Activated CD4-positive, alpha-beta T cell treated with anti-CD3 and anti-CD28 coated beads, Interleukin-2, amount 50 U/mL, for 24 hours (primary cell): ENCODE measurements at places on chromosomes 16 and 17.

DNA sequence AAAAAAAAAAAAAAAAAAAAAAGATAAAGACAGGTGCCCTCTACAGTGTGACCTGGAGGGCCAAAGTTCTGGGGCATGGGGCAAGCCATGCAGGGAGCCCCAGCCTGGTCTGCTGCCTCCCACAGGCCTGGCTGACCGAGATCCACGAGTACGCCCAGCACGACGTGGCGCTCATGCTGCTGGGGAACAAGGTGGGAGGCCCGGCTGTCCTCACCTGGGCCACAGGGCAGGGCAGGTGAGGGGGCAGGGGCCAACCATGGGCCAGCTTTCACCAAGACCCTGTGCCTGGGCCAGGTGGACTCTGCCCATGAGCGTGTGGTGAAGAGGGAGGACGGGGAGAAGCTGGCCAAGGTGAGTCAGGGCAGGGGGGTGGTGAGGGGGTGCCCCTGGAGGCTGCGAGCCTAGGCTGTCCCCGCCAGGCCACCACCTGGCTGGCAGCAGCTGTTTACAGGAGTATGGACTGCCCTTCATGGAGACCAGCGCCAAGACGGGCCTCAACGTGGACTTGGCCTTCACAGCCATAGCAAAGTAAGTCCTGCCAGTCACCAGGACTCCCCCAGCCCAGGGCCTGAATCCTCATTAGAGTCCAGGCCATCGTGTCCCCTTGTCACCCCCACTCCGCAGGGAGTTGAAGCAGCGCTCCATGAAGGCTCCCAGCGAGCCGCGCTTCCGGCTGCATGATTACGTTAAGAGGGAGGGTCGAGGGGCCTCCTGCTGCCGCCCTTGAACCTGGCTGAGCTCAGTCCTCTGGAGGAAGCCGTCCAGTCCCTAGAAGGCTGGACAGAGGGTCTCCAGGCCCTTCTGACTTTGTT is 2.7 kb upstream of the TRAF7 start:
- DNase-seq = peak; percentile 36

DNA sequence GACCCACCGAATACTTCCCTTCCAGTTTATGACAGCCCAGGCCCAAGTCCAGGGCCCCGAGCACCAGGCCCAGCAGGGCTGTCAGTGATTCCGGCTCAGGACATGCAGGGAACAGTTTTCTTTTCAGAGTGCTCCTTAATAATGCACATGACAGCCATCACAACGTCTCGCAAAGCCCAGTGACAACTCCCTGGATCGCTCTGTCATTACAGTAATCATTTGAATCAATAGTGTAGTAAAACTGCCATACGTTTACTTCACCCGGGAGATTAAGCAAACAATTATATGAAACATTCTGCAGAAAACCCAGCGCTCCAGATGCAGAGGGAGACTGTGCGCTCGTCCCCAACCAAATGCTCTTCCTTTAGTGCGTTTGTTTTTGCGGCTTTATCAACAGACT is 162.6 kb upstream of the CDH13 start:
- DNase-seq = no peak

DNA sequence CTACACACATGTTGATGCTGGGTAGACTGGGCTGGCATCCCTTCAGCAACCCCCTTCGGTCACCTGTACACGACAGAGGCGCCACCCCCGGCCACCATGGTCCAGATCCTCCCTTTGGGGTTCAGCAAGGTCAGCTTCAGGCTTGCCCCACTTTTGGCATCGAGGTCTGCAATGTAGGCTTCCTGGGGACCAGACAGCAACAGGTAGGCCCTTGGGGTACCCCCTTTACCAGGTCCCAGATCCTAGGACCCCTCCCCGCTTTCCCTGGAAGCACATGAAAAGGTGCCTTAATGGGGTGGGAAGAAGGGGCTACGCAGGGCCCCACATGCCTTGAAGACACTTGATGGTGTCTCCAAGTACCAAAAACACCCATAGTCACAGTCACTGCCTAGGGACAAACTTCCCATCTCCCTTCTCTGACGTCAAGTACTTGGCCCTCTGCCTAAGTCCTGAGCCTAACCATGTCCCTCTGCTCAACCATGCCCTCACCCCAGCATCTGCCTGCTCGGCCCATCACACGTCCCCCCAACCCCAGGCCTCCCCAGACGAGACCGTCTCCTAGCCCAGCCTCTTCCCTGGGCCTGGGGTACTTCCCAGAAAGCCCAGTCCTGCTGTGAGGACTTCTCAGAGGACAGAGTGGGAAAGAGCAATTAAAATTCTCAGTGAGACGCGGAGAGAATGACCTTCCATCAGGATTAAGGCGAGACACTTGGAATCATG is 12.1 kb downstream of the ACLY start:
- no peak for DNase-seq

DNA sequence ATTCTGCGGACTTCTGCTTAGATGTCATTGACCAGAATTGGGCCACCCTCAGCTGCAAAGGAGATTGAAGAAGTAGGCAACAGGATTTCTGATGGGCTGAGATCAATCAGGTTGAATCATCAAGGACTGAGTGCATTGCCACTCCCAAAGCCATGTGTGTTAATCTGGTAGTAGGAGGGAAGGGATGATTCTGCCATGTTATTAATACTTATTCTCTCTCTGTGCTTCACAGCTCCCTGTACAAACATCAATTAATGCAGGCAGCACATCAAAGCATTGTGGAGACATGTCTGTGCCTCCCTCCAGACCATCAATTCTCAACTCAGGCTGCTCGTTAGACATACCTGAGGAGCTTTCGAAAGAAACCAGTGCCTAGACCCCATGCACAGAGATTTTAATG is 11.6 kb downstream of the LRRC3C start:
- DNase-seq = no peak

DNA sequence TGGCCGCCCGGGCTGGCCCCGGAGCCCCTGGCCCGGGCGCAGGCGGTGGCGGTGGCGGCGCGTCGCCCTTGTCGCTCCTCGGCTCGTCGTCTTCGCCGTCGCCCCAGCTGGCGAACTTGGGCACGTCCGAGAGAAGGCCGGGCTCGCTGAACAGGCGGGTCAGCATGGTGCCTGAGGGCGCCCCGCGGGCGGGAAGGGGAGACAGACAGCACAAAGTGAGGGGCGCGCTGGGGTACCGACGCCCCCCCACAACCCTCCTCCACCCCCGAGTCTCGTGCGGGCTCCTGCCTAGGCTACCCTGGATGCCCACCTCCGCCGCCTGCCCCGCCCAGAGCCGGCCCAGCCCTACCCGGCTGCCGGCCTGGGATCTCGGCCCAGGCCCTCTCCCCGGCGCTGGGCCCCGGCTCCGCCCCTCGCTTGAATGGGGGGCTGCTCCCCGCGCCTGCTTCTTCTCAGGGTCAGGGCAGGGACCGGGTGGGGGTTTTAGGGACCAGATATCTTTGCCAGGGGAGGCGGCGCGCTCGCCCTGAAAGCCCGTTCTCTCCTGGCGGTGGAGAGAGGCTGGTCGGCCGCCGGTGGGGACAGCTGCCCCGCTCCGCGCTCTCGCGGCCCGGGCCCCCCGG is 1.2 kb downstream of the NEUROD2 start:
- DNase-seq = no peak

DNA sequence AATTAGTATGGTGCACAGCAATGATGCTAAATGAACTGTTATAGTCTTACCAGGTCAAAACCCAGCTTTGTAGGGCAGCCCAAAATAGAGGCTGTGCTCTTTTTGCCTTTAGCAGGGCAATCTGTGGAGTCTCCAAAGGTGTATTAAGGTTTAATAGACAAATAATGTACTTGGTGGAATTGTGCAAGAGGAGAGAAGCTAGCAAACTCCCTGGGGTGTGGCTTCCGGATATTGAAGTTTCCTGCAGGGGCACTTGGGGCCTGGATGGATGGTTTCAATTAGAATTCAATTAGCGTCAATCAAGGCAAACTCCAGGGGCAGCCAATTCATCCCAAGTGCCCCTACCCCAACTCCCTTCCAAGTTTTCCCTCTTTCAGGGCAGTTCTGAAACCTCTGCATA is 285.8 kb downstream of the UTP18 start:
- DNase-seq = no peak

- DNase-seq = no peak
Measured at GRCh38 chr17:73015722-73016276, 76.7 kb downstream of the SLC39A11 start.

GRCh38 chr17:39236981-39237441 is 11.3 kb upstream of the STAC2 start:
- DNase-seq = no peak

DNA sequence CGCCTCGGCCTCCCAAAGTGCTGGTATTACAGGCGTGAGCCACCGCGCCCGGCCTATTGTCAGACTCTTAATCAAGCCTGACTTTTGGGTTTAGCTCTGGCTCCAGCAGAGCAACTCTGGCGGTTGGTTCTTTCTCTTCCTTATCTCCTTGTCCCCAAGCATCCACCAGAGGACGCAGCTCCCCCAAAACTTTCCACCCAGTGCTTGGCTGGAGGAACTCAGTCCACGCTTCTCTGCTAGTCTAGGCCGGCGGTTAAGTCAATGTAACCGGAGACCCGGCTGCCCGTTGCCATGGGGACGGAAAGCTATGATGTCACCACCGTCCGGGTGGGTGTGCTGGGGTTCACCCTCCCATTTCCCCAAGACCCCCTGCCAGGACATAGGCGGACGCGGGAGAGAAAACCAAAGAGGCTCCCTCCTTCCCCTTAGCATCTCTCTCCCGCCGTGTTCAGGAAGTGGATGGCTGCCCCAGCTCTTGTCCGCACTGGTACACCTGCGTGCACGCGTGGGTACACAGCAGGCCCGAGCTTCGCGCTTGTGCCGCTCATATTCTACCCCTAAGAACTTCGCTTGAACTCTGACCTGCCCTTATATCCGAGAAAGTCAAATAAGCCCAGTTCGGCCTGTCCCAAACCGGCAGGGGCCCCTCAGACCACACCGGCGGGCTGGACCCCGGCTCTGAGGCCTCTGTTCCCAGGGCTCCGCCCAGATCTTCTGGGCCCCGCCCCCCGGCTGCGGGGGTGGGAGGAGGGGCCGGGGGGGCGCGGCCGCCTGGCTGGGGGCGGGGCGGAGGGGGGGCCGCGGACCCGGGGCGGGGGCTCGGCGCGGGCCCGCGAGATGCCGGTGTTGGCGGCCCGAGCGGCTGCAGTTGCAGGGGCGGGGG is at the start of gene RND2:
TSS of gene RND2 (plus strand) at position 825 of the 883 bp plus-strand sequence. CDS start 117 bp downstream, outside the sequence.
- peak; percentile 73 for DNase-seq

DNA sequence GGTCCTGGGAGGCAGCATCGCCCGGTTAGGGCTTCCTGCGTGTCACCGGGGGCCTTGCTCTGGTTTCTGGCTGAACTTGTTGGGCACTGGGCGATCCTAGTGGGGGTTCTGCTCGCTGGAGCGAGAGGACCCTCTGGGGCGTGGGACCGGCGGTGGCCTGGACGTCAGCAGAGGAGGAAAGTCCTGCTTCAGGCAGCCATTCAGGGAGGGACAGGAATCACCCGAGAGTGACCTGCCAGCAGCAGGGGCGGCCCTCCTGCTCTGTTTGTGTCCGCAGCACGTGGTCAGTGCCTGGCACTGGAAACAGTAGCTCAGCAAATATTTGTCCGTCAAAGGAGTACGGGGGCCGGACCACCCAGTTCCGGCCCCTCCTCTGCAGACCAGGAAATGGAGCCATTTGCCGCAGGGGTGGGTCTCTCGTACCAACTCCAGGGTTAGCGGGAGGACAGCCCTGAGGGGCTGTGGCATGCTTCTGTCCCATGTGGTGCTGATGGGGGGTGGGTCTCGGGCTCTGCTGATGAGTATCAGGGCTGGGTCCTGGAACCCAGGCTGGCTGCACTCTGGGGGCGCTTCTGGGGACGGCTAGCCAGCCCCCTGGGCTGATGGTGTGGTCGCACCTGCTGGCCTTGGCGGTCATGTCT is 48.3 kb downstream of the BAIAP2 start:
- DNase-seq = no peak

GRCh38 chr17:71184716-71185115 is 936.1 kb upstream of the SOX9 start:
- no peak for DNase-seq

GRCh38 chr16:1491327-1491726 is 1.8 kb upstream of the TELO2 start:
- no peak for DNase-seq

DNA sequence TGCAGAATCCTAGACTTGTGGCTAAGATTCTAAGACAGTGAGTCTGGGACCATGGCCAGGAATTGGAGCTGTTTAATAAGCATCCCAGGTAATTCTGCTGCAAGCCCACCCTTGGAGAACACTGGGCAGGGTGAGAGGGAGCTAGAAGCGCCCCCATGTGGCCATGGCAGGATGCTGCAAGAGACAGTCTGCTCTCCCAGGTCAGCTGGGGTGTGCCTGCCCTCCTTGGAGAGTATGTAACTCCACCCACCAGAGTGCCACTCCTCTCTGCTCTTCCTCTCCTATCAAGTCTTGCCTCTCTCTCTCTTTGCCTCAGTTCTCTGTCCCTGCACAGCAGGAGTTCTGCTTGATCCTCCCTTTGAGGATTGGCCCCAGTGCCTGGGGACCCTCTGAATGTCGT is 14.9 kb downstream of the RCVRN start:
- no peak for DNase-seq

DNA sequence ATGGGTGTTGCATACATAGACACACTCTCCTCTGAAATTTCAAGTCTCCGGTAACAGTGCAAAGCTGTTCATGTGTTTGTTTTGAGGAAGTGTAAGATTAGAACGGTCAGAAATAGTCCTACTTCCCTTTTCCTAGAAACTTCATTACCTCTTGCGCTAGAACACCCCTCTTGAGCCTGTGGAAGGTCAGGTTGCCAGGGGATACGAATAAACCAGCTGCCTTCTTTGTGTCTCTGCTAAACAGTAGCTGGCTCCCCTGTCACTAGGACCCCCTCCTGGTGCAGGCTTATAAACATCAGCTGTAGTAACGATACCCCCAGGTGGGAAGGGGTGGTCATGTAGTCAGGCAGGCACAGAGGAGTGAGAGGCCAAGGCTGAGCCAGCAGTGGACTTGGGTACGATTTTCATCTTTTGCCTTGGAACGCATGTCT is 113.4 kb upstream of the RCVRN start:
- no peak for DNase-seq

GRCh38 chr17:66661411-66662256 is 173.3 kb upstream of the CACNG5 start:
- DNase-seq = no peak

DNA sequence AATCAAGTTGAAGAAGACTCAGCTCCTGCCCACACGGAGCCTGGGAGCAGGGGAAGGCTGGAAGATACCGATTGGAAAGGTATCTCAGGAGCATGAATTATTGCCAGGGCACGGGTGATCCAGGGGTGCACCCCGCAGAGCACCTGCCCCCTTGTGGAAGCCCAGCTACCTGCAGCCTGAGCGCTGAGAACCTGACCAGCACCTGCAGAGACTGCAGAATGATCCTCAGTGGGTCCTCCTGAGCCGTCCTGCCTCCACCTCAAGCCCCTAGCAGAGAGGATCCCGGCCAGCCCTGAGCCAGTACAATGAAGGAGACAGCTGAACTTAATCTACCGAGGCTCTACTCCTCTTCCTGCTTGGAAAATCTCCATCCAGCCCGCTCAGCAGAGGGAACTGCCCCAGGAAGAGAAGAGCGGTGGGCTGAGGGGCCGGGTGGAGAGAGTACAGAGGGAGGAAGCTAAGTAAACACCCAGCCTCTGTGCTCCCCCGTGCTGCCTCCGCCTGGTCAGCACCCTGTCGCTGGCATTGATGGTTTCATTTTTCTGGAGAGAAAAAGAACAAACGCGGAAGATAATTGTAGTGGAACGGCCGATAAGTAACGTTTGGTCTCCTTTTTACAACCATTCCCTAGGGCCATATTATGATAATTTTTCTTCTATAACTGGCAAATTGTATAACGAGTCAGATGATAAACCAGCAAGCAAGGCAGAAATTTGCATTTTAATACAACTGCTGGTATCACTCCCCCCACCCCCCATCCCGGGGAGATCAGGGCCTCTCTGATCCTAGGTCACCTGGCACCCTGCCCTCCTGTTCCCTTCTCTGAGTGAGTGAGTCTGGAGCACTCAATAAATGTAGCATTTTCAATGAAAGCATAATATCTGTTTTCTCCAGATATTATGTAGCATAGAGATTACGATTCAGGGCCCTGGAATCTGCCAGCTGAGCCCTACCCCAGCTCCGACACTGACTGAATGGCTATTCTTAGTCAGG is 204.5 kb upstream of the RPL38 start:
- peak; percentile 15 for DNase-seq
